ENCODE measurements at places on chromosomes 2 and 18.

- no peak for DNase-seq
Observed at GRCh38 chr2:184890311-184890710, 292.0 kb downstream of the ZNF804A start.

DNA sequence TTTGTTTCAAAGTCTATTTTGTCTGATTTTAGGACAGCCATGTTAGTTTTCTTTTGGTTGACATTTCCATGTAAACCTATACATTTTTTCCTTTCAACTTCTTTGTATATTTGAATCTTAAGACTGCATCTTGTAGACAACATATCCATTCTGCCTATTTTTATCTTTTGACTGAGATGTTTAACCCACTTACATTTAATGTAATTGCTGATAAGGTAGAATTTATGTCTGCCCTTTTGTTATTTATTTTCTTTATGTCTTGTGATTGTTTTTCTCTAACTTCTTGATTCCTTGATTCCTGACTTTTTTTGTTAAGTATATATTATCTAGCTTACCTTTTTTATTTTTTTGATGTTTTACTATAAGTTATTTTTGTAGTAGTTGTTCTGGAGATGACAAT, 542.5 kb downstream of the SUCLG1 start:
- DNase-seq = no peak

- DNase-seq = no peak
Observed at GRCh38 chr18:23585897-23586248, 433 bp downstream of the NPC1 start.

DNA sequence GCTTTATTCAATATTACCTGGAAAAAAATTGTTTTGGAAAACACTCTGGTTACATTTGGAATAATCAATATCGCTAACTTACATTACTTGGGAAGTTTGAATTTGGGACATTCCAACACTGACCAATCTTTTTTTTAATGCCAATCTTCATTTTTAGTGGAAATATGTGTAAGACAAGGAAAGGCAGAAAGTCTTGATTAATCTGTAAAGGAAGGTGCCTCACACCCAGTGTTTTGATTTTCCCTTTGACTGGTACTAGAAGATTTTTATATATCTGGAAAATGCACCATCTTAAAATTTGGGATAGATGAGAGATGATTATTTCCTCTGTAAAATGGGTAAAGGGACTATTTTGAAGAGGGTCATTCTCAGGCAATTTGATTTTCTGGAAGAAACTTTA, 879.2 kb upstream of the ZEB2 start:
- DNase-seq = no peak

GRCh38 chr2:167987558-167987957, 259.8 kb downstream of the STK39 start:
- DNase-seq = no peak

DNA sequence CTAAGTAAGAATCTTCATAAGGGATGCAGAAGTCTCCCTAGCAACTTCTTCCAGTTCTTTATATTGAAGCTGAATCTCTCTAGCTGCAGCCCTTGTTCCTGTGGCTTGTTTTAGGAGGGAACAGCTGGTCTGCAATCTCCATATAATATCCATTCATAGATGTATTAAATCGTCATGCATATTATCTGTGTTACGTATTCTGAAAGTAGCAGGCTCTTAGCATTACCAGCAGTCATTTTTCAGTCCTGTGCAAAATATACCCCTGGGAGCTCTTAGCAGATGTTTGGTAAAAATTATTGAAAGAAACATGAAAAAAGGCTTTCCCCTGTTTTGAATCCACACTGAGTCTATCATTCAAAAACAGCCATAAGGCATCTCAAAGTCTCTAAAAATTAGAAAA, 385.3 kb downstream of the IRS1 start:
- no peak for DNase-seq

GRCh38 chr2:30346471-30347169, 100.4 kb upstream of the LCLAT1 start:
- DNase-seq = no peak

DNA sequence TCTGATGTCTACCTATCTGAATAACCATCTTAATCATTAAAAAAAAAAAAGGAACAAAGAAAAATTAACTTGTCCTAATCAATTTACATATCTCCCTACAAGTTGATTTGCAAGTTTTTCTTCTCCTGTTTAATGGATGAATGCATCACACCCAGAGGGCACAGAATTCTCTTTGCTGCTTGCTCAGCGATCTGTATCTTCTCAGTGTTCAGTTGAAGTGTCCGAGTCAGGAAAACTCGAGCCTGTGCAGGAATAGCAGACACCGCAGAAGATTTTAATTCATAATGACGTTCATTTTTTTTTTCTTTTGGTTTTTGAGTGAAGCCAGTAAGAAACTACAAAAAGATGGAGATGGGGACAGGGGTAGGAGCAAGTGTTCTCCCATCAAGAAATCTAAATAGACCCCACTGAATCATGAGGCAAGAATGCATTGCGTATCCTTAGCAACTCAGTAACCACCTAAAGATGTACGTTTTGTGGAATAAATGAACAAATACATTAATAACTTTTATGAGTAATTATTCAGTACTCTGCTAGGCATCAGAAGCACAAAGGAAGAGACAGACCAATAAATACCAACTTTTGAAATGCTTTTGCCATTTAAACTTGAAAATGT, 675.5 kb downstream of the LRP1B start:
- no peak for DNase-seq

- no peak for DNase-seq
Observed at GRCh38 chr2:33620-34019, 12.7 kb downstream of the FAM110C start.

GRCh38 chr18:34734056-34734455, 24.0 kb downstream of the DTNA start:
- DNase-seq = no peak

DNA sequence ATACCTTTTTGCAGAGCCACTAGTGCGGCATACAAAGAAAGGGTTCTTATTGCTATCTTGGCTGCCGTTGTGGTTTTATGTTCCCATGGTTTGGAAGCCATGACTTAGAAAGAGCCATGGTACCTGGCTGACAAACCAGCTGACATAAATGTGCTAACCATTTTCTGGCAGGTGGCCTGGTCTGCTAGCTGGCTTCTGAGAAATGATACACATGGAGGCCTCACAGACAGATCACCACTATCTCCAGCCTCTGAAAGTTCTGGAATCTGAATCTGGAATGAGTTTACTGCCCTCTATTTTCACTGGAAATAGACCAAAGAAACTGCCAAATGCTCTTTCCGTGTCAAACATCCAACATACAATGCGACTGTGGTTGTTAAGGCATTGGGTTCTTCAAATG, 123.7 kb downstream of the QPCT start:
- DNase-seq = no peak

DNA sequence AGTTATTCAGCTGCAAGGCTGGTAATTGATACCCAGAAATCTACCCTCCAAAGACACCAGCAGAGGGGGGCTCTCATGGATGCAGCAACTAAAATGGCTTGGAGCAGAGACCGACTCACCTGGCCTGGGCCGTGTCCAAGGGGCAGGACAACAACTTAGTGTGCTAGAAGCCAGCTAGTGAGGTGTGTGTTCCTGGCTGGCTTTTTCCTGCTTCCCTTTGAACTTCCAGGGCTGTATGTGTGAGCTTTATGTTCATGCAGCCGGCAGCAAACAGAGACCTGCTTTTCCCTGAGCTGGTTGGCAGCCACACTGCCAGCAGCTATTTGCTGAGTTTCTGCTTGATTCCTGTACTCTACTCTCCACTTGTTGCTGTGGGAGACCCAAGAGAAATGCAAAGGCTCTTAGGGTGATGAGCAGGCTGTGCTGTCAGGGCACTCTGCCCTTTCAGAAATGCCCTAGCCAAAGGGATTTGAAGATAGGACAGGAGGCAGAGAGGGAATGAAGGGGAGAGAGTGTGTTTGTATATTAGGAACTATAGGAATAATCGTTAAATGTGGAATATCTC, 23.7 kb upstream of the GRP start:
- no peak for DNase-seq

DNA sequence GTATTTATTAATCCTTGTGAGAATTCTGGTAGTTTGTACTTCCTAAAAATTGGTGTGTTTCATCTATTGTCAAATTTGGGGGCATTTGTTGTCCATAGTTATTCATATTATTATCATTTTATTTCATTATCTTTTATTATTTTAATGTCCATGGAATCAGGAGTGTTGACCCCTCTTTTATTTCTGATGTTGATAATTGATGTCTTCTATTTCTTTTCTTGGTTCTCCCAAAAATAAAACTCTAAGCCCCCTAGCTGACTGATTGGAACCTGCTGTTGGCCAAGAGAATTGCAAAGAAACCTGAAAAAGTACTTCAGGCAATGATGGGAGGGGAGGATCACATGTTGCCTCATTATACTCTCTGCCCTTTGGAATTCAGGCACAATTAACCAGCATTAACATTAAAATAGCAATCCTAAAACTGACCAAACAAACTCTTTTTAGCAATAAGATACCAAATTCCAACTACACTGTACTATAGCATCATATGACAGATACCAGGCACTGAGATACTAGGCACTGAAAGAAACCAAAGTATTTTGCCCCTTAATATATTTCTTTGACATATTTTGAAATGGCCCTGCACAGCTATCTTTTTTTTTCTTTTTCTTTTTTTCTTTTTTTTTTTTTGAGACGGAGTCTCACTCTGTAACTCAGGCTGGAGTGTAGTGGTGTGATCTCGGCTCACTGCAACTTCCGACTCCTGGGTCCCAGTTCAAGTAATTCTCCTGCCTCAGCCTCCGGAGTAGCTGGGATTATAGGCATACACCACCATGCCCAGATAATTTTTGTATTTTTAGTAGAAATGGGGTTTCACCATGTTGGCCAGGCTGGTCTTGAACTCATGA, 1097.2 kb upstream of the CNTNAP5 start:
- DNase-seq = no peak

DNA sequence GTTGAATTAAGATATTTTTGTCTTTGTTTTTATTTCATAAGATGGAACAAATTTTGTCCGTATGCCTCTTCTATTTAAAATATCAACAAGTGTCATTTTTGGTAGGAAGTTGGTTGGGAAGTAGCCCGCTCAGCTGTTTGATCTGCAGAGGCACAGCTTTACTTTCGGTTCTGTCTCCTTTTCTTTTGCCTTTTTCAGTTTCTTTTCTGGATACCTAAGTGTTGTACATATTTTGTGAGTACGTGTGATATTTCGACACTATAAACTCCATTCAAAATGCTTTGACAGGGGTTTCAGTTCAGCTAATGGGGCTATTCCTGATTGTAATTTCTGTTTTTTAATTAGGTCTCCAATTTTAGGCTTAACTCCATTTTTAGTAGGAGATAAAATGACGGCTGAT, 1785.0 kb upstream of the LRRTM1 start:
- DNase-seq = no peak

- DNase-seq = no peak
Observed at GRCh38 chr2:215460682-215461382, 25.0 kb upstream of the FN1 start.

DNA sequence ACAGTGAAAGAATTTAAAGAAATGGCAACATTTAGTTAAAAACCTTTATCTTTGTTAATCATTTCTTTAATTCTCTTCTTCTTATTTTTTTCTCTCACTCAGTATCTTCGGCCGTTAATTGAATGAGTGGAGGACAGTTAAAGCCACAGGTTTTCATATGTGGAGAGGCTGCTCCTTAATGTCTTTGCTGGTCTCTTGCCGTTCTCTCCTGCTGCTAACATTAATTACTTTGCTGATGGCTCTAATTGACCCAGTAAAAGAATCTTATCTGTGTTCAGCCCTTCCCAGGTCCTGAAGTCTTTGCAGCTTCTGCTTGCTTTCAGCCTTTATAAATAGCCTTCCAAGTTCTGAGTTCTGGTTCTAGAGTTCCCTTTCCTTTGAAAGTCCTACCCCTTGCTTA, 77.1 kb downstream of the ADAM23 start:
- no peak for DNase-seq

- DNase-seq = no peak
Observed at GRCh38 chr18:55251254-55251971, 292.2 kb upstream of the CCDC68 start.

- no peak for DNase-seq
Observed at GRCh38 chr2:207928079-207928478, 97.2 kb downstream of the PLEKHM3 start.

DNA sequence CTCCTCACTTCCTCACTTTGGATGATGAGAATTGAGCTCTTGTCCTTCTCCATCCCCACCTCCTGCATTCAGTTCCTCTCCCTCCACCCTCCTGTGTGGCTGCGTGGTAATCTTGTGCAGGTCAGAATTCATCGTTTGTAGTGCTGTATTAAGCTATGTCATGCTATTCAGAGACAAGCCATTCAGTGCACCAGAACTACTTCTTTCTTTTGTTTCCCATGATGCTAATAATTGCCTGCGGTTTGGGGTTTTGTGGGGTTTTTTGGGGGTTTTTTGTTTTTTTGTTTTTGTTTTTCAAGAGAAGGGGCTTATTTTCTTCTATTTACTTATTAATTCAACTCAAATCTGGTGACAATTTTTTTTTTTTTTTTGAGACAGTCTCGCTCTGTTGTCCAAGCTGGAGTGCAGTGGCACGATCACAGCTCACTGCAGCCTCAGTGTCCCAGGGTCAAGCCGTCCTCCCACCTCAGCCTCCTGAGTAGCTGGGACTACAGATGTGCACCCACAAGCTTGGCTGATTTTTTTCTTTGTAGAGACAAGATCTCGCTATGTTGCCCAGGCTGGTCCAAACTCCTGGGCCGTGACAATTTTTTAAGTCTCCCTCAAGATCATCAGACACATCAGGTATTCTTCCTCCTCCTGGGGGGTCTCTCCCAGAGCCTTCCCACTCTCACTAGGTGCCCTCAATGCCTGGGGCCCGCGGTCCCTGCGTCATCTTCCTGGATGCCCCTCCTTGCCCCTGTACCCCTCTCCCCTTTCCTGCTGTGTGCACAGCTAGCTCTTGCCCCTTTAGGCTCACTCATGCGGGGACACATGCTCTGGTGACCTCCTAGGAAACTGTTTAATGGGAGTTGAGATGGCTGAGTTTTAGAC, 37.8 kb downstream of the MAL start:
- peak; percentile 84 for DNase-seq

- DNase-seq = peak; percentile 35
Observed at GRCh38 chr18:3526421-3527354, 76.7 kb downstream of the TGIF1 start.

DNA sequence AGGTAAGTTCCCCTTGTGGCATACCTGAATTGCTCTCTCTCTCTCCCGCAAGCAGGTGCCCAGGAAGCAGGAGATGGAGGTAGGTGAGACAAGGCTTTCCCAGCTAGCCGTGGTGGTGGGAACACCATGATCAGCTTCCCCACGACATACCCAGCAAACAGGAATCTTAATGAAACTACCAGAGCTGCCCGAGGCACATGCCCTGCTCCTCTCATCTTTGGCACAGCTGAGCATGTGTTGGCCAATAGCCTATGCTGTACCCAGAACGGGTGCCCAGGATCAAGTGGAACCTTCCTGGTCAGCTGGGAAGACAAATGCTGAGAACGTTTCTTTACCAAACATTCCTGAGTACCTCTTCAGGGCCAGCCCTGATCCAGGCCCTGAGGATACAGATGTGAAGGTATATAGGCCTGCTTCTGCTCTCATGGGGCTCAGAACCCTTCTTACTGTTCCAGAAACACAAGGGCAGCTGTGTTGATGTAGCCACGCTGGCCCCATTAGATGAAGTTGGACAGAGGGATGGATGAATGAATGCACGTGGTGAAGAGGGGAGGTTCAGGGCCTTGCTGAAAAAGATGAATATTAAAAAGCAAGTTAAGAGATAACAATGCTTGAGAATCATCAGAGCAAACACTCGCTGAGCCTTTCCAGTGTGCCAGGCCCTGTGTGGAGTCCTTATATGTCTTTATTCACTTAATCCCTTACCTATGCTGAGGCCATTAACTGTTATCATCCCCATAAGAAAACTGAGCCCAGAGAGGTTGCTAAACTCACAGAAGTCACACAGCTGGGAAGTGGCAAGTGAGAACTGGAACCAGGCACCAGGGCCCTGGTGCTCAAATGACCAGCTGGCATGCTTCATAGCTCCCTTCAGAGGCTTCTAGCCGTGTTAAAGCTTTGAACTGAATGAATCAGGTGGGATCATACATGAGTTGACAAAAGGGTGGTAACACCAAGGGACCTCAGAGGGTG, 68.8 kb upstream of the TMEM247 start:
- DNase-seq = no peak

Measured in GM12878 (cell line).